ENCODE measurements at places on chromosomes 1 and 21.

GRCh38 chr1:181251713-181252075 is 163.2 kb downstream of the IER5 start:
- DNase-seq, result no peak

DNA sequence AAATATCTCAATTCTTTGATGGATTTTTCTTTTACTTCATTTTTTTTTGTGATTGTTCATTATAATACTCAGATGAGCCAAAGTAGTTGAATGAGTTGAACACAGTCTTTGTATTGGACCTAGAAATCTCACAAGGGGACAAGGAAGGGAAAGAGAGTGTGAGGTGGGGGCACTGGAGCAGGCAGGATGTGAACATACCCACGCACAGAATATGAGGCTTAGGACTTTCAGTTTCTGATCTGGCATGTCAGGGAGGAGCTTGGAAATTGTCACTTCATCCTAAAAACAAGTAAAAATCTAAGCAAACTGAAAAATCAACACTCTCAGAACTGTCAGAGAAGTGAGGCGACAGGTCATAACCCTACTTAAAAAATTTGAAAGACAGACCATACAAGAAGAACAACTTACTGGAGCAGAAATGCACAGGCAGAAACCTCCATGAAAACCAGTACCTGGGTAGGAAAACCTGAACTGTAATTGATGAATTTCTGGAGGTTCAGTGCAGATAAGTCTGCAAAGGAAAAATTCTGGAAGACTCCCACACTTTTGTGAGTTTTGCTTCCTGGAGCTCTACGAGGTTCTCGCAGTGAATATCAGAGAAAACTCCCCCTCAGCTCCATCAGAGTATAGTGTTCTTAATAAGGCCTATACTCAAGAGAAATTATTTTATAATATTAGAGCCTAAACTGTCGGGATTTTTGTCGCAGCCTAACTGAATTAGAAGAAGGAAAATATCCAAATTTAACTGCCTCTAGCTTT is 3.6 kb upstream of the PTGS2 start:
- DNase-seq, result no peak

DNA sequence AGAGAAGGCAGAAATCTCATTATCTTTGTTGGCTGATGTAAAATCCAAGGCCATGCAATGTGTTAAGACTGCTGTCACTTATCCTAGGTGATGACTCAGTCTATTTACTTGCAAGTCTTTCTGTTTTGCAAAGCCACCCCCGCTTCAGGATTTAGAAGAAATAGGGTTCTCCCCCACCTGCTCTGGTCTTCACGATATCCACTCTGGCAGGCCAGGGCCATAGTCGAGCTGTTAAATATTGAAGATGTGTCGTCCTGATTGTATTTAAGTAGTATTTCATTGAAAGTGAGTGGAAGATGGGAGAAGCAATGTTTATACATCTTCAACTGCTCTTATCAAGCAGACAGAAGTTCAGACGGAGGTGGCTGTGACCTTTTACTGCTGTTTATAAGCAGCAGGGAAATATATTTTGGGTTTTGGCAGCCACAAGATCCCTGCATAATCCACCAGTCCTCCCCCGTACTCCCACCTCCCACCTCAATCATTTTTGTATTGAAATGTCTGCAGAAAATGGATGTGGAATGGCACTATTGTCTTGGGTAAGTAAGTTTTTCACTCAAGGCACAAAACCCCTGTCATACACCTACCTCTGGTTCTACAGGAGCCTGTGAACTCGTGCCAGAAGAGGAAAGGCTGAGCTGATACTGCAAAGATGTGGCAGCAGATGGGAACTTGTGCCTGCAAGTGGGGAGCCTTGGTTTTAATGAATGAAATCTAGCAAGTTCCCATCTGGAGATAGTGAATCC is 117.4 kb downstream of the MRPS6 start:
- no peak for DNase-seq

DNA sequence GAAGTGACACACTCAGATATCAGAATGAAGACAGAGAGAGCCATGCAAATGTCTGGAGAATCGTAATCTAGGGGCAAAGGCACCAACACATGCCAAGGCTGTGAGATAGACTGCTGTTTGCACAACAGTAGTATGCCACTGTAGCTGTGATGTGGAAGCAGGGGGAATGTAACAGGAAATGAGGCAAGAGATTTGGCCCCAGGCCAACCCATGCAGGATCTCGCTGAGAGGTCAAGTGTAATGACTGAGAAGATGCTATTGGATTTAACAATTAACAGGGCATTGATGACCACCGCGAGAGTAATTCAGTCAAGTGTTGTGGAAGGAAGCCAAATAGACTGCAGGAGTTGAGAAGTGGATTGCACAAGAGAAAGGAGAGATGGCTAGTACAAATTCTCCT is 107.3 kb upstream of the ST6GALNAC5 start:
- peak; percentile 86 for DNase-seq

DNA sequence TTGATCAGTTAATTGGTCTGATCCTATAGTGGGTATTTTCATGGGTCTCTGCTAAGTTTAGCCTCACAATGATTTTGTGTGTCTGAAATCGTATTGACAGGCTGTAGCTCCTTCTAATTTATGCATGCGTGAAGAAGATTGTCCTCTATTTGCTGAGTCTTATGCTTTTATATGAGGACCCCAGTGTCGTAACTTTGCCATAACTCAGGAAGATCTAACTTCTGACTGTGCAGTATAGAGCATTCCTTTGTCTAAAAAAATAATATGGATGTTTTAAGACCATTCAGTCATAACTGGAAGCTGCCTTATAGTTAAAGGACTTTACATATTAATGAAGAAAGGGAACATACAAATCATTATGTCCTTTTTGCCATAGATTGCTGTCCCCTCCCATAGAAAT is 73.3 kb downstream of the CAMTA1 start:
- DNase-seq, result no peak
